ENCODE measurements at places on chromosomes 6 and 20.

DNA sequence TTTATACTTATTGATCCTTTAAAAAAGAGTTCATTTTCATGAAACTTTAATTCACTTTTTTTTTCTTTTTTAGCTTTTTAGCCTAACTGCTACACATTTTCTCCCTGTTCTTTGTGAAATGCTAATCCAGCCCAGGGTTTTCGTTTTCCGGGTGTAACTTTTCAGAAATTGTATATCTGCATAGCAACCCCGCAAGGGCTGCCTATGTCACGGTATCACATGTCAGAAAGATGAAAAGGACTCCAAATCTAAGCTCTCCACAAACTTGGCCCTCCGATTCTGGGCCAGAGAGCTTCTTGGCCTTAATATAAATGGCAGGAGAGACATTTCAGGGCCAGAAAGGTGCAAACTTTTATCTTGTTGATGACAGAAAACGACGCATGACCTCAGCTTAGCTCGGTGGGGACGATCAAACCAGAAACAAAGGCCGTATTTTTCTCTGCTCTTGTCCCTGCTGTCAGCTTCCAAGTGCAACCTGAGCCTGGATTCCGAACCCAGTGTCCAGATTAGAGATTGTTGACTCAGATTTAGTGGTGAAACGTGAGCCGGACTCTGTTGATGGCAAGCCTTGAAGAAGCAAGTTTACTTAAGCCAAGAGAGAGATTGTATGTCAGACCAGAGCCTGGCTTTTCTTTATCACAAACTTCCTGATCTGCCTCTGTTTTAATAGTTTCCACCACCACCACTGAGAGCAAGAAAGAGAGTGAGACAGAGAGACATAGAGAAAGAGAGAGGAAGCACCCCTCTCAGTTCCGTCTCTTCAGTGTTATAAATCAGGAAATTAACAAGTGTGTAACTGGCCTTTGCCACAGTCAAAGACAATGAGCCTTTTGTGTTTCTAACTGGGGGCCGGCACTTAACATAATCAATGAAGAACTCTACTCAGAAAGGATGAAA lies 157.8 kb downstream of the SCML4 start:
- DNase-seq, result no peak

GRCh38 chr6:87212596-87212995 lies 57.2 kb downstream of the ZNF292 start:
- no peak for DNase-seq

DNA sequence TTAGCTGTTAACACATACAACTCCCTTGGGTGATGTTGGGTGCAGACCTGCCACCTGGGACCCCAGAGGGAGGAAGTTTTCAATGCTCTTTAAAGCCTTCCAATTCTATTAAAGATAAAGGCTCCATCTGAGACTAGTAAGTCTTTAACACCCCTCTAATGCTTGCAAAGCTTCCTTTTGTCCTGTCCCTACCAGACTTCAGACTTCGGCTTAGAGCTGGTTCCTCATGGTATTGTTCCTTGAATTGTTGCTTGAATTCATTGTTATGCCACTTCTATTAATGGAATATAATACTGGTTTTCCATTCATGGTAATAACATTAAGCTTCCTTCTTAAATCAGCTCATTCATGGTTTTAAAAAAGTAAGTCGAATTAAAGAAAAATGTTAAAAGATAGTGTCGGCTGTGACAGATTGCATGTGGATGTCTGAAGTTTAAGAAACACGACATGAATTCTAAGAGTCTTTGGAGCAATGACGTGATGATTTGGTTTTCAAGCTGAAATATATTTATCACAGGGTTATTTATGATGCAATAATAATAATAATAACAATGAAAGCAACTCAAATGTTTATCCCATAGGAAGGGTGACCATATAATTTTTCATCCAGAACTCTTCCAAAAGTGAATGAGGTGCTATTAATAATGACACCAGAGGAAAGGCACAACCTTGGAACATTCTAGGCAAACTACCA lies 21.8 kb downstream of the PDYN start:
- no peak for DNase-seq

DNA sequence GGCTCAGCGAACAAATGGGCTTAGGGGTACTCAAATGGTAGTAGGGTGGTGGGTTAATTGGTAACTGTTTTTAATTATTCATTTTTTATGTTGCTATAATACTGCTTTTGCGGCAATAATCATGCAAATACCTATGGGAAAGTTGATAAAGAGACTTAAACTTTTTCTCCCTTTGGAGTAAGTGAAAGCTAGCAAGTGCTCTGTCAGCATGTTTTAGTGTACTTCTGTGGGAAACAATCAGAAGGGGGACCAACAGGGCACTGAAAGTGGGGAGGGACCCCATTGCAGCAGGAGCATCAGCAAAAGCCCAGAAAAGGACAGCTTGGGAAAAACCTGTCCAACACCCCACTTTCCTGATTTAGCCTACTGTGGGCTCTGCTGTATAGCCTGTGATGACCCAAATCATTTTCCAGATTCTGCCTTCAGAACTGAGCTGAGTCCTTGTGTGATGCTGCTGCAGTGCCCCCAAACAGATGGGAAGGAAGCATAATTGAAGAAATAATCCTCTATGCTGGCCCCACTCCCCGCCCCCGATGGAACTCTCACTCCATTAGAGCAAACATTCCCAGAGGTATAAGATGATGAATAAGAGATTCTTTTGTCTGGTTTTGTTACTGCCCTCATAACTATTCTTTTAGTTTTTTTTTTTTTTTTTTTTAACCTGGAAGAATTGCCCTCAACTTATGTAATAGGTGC lies 322.8 kb downstream of the CD83 start:
- DNase-seq, result no peak

- DNase-seq, result peak; percentile 75
Observed at GRCh38 chr6:137430954-137431353, 63.2 kb downstream of the OLIG3 start.

- no peak for DNase-seq
Observed at GRCh38 chr6:80259118-80259517, 152.6 kb downstream of the BCKDHB start.

- DNase-seq, result no peak
Observed at GRCh38 chr6:3233904-3234303, 6.5 kb upstream of the TUBB2B start.

GRCh38 chr20:57563522-57563921 lies 2.6 kb downstream of the PCK1 start:
- DNase-seq, result no peak

- DNase-seq, result no peak
Observed at GRCh38 chr6:84078335-84078734, 44.8 kb downstream of the MRAP2 start.

DNA sequence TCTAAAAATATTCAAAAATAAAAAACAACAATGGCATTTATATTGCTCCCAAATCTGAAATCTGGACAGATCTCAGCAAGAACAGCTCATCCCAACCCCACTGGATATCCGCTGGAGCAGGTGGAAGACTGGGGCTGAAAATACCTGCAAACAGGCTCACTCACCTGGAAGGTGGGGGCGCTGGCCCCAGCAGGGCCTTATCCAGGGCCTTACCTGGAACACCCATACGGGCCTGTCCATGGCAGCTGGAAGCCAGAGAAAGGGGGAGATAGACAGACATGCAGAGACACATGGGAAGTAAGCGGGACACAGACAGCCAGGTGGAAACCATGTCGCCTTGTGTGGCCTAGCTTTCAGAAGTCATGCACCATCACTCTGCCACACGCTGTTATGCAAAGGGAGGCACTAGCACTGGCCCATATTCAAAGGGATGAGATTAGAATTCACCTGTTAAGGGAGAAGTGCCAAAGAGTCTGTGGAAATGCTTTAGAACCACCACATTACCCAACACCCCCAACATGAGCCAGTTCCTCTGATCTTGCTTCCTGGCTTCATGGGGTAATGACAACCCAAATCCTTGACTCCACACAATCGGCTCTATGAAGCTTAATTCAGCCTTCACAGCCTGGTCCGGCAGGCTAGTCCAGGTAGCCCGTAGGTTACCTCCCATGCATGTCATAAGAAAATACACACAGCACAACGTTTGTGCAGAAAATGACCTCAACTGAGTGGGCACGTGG lies 99.0 kb upstream of the CDYL start:
- DNase-seq, result no peak

DNA sequence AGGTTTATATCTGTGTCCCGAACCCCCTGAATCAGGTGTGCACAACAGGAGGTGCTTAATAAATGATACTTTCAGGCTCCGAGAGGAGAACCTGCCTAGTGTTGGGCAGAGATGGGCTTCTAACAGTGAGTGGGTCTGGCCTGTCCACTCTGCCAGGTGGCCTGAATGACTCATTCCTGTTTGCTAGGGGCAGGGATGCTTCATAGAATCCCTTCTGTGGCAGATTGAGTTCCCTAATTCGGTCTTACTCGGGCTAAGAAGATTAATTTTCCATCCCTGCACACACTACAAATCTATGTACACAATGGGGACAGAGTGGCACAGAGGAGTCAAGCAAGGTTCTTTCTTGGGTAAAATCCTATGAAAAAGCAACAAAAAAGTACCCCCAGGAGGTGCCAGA lies 19.8 kb downstream of the SDC4 start:
- DNase-seq, result no peak

GRCh38 chr6:81561731-81562130 lies 190.8 kb downstream of the TENT5A start:
- no peak for DNase-seq

GRCh38 chr6:134938896-134939295 lies 11.0 kb downstream of the ALDH8A1 start:
- DNase-seq, result no peak

DNA sequence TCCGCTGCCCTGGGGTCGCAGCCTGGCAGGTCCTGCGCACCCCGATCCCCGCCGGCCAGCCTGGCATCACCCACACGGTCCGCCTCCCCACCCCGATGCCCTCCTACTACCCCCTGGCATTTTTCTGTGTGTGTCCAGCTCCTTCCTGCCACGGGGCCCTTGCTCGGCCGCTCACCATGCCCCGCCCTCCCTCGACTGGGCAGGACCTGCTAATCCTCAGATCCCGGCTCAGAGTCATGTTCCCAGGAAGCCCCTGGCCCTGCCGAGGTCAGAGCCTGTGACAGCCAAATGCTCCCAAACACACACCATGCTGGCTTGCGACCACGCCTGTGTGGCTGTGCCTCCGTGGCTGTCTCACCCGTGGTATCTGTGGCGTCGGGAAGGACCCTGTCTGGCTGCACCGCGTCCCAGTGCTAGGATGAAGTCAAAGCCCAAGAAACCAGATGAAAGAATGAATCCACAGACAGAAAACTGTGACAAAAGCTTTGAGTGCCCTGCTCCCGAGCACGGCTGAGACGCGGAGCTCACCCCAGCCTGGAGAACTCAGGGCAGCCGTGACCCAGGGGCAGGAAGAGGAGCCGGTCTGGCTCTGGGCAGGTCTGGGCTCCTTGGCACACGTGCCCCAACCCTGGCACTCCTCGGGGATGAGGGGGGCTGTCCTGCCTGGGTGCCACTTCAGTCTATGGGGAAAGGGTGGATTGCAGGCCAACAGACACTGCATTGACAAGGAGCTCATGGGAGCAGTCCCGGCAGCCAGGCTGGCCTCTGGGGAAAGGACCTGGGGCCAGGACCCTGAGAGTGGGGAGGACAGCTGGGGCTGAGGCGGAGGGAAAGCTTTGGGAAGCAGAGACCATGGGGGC lies 20.8 kb upstream of the SLCO4A1 start:
- no peak for DNase-seq

GRCh38 chr6:28161410-28162079 lies 19.9 kb downstream of the ZKSCAN8 start:
- DNase-seq, result peak; percentile 87

DNA sequence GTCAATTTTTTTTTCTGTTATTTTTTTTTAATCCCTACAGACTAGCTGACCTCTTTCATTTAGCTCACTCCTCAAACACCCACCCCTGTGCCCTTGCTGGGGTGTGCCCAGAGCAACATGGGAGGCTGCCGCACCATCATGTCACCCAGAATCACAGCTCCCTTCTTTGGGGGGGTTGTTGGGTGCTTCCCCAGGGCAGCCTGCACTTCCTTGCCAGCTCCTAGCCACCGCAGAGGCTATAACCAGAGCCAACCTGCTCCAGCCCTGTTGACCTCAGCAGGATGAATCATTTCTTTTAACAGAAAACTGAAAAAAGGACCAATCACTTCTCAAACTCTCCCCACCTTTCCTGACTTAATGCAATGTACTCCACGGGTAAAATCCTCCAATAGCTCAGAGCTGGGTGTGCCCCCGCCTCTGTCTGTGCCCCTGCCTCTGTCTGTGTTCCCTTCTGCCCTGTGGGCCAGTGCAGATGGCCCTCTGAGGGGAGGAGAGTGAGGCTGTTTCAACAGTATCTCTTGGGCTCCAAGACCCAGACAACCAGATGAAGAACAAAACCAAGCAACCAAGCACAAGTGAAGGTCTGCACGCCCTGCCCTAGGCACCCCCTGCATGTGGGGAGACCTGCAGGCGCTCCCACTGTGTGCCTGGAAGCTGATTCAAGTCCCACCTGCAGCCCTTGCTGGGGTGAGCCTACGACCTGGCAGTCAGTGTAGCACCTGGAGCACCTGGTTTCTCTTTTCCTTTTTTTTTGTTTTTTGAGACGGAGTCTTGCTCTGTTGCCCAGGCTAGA lies 67.7 kb downstream of the PYGB start:
- DNase-seq, result no peak

GRCh38 chr20:60073086-60073485 lies 114.9 kb downstream of the CDH26 start:
- no peak for DNase-seq

DNA sequence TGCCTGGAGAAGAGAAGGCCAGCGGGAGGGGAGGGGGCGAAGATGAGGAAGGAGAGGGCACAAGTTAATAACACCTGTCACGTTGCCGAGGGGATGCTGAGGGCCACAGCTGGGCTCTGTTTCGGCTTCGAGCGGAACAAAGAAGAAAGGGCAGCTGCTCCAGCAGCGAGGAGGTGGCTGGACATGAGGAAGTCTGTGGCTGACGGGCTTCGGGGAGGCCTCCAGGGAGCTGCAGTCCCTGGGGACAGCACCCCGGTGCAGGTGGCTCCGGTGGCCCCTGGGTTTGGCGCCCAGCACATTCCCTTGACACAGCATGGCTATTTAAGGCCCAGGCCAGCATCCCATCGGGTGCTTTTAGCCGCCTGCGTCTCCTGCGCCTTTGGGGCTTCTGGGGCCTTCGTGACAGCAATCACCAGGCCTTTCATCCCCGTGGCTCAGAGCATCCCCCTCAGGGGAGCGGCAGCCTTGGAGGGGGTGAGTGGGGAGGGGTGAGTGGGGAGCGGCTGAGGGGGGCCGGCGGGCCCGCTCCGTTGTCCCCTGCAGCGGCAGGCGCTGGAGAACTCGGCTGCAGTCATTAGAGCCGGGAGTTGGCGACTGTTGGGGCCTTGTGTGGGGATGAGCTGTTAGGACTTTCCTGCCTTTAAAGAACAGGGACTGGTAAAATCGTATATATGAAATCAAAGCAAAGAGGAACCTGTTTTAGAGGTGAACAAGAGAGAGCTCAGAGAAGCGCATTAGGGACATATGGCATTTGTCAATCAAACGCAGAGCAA lies 99.0 kb downstream of the TMEM242 start:
- DNase-seq, result no peak

GRCh38 chr6:23403460-23403859 lies 722.6 kb upstream of the NRSN1 start:
- DNase-seq, result no peak

All from GM06990 (cell line).